Urothelium cell line (cell line): ENCODE measurements at places on chromosomes 2 and 18.

DNA sequence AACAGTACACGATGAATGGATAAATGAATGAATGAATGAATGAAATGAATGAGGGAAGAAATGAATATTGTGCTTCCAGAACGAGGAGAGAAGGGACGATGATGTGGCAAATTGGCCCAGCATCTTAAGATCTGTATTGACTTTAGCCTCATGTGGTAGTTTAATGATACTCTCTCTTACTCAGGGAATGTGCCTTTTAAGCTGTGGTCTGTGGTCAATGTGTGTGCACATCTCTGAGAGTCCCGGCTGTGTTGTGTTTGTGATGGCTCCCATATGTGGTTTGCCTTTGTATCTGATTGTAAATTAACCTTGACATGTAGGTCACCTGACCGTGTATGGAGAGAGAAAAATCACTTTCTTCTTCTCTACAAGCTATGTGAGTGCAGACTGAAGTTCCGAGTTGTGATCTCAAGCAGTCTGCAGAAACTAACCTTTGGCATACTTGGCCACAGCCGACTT is 91.2 kb downstream of the NEDD4L start:
- peak; percentile 12 for DNase-seq

- DNase-seq: no peak
Observed at GRCh38 chr2:113039158-113039557, 13.5 kb downstream of the IL36B start.

DNA sequence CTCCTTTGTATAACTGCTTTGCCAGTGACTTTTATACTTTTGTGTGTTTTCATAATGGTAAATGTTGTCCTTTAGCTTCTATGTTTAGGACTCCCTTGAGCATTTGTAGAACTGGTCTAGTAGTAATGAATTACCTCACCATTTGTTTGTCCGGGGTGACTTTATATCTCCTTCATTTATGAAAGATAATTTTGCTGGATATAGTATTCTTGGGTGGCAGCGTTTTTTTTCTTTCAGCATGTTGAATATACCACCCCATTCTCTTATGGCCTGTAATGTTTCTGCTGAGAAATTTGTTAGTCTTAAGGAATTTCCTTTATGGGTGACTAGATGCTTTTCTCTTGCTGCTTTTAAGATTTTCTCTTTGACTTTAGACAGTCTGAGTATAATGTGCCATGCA is 56.0 kb downstream of the GPC1 start:
- DNase-seq: no peak

- DNase-seq: no peak
Observed at GRCh38 chr2:218026676-218027425, 24.1 kb upstream of the TNS1 start.

DNA sequence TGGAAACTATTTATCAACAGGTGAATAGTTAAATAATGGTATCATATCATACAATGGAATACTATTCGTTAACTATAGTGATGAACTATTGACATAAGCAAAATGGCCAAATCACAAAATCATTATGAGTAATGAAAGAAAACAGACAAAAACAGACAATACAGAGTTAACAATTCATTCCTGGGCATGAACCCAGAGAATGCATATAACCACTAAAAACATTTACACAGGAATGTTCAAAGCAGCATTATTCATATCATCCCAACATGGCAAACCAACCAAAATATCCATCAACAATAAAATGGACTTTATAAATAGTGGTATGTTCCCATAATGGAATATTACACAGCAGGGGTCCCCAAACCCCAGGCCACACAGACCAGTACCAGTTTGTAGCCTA is 131.2 kb upstream of the CYP1B1 start:
- DNase-seq: no peak

DNA sequence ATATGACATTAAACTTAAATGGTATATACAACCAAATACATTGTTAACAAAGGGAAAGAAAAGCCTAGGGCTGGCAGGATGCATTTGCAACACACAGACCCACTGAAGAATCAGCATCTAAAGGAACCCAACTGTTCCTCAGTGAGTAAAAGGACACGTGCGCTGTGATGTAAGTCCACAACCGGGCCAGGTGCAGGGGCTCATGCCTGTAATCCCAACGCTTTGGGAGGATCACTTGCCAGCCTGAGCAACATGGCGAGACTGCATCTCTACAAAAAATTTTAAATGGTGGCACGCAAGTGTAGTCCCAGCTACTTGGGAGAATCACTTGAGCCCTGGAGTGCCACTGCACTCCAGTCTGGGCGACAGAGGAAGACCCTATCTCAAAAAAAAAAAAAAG is 3.9 kb downstream of the DTNB start:
- no peak for DNase-seq

GRCh38 chr2:11352781-11353537 is 8.5 kb upstream of the ROCK2 start:
- no peak for DNase-seq
